Posterior vena cava (tissue), 2 donors: ENCODE measurements at places on chromosomes 5 and 9.

DNA sequence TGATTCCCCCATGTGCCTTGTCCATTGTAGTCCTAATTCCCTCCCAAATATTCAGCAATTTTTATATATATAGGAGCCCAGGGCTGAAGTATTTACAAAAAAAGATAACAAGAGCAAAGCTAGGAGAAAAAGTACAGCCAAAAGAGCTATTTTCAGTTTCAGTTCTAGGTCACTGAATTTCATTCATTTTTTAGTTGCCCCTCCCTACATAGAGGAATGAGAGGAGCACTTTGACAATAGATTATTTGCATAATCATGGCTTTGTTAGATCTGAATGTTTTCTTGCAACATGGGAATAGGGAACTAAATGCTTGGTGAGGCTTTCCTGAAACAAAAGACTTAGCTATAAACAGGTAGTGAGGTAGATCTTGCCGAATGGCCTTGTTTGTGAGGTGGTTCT, 15.3 kb upstream of the F2RL2 start:
- no peak for DNase-seq

DNA sequence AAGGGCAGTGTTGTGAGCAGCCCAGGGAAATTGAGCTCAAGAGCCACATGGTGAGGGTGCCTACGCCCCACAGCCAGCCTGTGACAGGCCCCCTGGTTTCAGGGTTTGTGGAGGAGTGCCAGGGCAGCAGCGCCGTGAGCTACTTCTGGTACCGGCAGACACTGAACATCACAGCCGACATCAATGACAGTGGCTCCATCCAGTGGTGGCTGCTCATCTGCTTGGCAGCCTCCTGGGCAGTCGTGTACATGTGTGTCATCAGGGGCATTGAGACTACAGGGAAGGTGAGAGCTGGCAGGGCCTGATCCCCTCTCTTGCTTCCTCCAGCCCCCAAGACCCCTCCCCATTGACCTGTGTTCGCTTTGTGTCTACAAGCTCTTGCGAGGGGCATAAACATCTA, 10.2 kb downstream of the SLC6A18 start:
- no peak for DNase-seq

DNA sequence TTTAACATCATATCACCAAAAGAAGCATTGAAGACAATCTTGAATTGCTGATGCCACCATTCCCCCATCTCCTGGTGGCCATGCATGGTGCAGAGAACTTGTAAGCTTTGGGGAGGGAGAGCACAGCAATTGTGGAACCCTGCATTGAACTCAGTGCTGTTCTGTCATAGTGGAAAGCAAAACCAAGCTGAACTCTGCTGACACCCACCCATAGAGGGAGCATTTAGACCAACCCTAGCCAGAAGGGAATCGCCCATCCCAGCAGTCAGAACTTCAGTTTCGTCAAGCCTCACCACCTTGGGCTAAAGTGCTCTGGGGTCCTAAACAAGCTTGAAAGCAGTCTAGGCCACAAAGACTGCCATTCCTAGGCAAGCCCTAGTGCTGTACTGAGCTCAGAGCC, 37.4 kb upstream of the RUSC2 start:
- DNase-seq: no peak

DNA sequence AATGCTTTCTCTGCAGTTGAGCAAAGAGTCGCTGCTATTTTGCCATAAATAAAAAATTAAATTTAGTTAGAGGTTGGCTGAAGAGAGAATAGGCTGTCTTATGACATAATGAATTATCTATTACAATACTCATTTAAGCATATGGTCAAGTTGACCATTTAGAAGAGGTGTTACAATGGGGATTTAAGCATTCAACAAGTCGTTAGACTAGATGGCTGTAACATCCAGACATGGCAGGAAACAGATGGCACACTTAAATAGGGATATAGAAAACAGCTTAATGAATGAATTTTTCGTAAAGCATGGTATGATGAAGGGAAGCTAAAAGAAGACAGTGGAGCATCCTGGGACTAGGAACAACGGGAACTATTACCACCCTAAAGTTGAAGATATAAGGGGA, 160.3 kb upstream of the PTPRD start:
- no peak for DNase-seq

GRCh38 chr5:2020730-2021129, 138.0 kb upstream of the IRX4 start:
- DNase-seq: no peak

- no peak for DNase-seq
Measured at GRCh38 chr5:41707853-41708603, 162.2 kb downstream of the OXCT1 start.

DNA sequence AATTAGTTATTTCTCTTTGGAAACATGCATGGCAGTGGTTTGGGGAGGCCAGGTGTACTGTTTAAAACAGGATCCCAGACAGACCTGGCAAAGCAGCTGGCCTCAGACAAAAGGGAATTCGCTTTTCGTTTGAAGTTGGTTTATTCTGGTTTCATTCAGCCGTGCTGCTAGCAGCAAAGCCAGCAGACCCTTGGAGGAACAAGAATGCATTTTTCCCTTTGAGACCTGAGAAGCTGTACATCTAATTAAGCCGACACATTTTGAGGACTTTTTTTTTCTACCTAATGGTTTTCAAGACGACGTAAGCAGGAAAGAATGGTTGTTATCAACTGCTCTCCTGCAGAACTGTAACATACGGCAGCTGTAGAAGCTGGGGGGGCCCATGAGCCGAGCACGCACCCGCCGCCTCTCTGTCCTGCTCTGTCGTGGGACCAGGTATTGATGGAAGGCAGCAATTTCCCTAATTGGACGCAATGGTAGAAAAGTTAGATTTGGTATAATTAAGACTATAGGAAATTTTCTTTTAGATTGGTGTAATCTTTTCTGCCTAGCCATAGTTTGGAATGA, 13.6 kb downstream of the PLEKHG4B start:
- DNase-seq: no peak

GRCh38 chr5:37063739-37064138, 185.4 kb downstream of the CPLANE1 start:
- DNase-seq: no peak

GRCh38 chr9:109355564-109356297, 34.9 kb upstream of the EPB41L4B start:
- DNase-seq: no peak

- no peak for DNase-seq
Measured at GRCh38 chr5:177474002-177474476, 605 bp upstream of the DBN1 start.

DNA sequence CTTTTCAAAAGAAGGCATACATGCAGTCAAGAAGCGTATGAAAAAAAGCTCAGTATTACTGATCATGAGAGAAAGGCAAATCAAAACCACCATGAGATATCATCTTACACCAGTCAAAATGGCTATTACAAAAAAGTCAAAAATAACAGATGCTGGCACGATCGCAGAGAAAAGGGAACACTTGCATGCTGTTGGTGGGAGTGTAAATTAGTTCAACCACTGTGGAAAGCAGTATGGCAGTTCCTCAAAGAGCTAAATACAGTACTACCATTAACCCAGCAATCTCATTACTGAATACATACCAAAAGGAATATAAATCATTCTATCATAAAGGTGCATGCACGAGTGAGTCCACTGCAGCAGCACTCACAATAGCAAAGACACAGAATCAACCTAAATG, 24.5 kb downstream of the RETREG1 start:
- DNase-seq: no peak

- no peak for DNase-seq
Measured at GRCh38 chr5:169641253-169641652, 4.2 kb downstream of the DOCK2 start.

DNA sequence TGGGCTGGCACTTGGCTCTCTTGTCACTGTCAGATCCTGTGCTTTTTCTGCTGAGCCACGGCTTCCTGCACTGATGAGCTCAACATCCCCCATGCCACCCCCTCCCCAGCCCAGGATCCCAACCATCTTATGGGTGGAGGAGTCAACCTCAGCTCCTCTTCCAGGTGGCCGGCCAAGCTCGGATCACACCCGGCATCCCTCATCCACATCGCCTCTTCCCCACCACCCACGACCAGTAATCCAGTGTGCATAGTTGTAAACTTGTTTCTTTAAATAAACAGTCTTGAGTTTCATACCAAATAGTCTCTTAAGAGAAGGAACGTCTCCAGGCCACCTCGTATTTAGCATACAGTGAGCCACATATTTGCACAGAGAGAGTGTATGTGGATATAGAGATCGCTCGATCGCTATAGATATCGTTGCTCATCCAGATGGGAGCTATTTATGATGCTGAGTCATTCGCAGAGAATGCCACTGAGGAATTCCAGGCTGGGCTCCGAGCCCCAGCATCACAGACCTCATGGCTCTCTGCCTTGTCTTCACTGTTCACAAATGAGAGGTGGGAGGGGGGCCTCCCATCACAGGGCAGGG, 61.8 kb upstream of the CPLX2 start:
- DNase-seq: no peak

DNA sequence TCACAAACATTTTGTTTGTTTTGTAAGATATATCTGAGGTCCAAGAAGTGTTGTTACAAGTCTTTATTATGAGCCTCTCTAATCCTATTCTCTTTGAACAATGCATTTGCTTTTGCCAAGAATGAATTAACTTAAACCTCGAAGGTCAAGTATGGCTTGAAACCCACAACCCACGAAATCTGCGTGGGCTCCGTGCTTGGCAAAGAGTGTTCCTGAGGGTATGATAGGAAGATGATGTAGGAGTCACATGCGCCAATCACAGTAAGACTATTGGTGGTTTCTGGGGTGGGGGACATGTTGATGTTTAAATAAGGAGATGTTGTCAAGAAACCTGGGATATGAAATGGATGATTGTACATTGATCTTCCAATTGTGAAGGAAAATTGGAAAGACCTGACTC, 330.8 kb upstream of the RFX3 start:
- DNase-seq: no peak

GRCh38 chr9:122948313-122948712, 7.5 kb downstream of the RABGAP1 start:
- no peak for DNase-seq

GRCh38 chr5:159017786-159018185, 81.9 kb downstream of the EBF1 start:
- peak; percentile 91 for DNase-seq

DNA sequence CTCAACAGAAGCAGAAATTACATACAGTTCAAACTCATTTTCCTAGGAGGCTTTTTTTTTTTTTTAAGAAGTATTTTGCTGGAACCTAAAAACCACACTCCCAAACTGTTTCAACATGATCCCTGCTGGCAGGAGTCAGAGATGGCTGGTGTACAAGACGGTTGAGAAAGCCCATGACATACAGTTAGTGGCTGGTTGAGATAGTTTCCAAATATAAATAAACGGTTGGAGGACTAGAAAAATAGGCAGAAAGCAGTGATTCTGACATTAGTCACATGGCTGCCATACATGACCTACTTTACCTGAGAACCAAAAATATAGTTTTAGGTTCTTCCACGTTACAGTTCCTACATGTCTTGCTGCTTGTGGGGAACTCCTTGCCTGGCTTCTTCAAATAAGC, 31.7 kb upstream of the BASP1 start:
- no peak for DNase-seq

GRCh38 chr9:72509053-72509452, 12.4 kb upstream of the TMC1 start:
- no peak for DNase-seq
